ENCODE measurements at places on chromosomes 16 and 17.
A peak's percentile ranks its signal among the peaks of the same experiment; 100 is the strongest.

DNA sequence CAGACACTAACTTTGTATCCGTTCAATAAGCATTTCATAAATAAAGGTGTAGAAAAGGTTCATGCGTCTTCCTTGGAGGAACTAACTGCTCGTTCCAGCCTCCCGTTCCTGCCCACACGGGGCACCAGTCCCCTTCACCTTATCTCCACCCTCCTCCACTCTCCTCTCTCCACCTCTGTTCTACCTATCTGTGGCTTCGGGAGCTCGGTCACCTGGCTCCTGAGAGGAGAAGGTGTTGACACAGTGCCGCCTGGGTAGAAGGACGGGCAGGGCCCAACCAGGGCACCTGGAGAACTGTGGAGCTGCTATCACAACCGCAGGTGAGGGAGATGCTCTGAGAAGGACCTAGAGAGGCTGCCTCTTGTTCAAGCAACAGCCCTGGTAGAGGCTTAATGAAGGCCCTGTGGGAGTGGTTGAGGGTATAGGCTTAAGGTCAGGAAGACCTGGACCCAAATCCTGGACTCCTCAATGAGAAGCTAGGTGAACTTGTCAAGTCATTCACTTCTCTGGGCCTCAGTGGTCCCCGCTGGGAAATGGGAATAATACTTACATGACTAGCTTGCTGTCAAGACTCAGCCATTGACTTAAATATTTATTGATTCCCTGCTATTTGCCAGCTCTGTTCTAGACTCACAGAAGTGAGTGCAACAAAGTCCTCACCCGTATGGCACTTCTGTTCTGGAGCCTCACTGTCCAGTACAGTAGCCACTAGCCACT is 9.6 kb upstream of the MINK1 start:
- DNase-seq = no peak

DNA sequence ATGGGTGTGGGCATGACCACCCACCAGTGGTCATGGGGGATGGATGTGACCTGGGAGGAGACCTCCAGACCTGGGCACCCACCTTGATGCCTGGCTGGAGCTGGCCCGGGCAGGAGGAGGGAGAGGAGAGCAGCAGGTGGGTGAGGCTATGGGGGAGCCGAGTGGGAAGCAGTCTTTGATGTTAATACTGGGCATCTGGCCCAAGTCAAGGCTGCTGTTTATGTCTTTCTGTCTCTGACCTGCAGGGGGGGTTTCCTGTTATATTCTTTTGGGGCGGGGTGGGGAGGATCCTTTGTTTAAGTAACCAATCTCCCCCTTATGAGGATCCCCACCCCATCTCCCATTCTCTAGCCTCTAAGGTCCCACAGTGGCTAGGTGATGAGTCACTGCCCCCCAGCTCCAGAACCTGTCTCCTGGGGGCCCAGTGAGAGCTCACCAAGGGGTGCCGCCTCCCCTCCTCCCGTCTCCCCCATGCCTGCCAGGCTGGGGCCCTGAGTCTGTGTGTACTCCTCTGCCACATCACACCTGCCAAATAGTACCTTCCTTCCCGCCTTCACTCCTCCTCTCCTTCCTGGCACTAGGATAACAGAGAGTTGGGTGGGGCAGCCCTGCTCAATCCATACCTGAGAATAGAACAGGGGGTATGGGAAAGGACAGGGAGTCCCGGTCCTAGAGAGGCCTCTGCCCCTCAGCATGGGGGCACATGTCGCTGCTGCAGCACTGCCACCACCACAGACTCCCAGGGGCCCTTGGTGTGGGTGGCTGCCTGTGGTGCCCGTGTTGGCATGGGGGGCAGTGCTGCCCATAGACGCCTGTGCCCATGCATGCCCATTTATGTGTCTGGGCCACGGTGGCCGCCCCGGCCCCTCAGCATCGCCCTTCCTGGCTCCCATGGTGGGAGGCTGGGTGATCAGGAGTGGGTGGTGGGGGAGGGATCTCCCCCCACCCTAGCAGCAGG is 7.3 kb downstream of the THRA start:
- DNase-seq = peak; percentile 27

- no peak for DNase-seq
Observed at GRCh38 chr17:81132770-81133723, 32.3 kb upstream of the PVALEF start.

- DNase-seq = no peak
Observed at GRCh38 chr16:4523686-4524085, 14.9 kb downstream of the CDIP1 start.

GRCh38 chr17:67628580-67629013 is 89.1 kb upstream of the NOL11 start:
- no peak for DNase-seq

DNA sequence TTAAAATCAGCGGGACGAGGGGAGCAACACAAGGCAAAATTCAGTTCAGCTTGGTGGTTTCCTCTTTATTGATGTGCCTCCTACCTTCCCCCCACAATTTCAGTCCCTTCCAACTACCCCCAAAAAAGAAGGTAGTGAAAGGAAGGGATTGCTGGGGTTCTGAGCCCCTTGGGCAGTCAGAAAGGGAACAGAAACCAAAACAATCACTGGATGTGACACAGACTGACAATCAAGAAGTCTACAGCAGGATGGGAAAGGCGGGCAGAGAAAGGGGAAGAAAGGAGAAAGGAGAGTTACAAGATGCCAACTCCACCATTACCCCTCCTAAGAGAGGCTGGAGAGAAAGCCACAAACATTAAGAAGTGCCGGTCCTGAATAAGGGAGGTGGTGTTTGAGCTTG is 1.1 kb upstream of the PHF23 start:
- no peak for DNase-seq

DNA sequence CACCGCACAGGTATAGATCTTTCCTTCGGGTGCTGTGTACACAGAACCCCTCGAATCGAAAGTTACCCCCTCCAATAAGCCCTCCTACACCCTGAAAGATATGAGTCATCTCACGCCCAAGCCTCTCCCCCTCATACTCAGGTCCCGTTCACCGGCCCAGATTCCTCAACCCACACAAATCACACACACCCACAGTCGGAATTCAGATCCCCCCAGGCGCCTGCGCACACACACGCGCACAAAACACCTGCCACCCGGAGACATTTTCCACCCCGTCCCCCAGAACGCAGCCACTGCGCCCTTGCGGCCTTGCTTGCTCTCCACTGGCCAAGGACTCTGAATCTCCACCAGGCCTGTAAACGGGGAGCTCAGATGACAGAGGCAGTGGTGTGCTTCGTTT is 4.9 kb downstream of the JPH3 start:
- no peak for DNase-seq

GRCh38 chr17:49051269-49051668 is 54.1 kb downstream of the IGF2BP1 start:
- no peak for DNase-seq

DNA sequence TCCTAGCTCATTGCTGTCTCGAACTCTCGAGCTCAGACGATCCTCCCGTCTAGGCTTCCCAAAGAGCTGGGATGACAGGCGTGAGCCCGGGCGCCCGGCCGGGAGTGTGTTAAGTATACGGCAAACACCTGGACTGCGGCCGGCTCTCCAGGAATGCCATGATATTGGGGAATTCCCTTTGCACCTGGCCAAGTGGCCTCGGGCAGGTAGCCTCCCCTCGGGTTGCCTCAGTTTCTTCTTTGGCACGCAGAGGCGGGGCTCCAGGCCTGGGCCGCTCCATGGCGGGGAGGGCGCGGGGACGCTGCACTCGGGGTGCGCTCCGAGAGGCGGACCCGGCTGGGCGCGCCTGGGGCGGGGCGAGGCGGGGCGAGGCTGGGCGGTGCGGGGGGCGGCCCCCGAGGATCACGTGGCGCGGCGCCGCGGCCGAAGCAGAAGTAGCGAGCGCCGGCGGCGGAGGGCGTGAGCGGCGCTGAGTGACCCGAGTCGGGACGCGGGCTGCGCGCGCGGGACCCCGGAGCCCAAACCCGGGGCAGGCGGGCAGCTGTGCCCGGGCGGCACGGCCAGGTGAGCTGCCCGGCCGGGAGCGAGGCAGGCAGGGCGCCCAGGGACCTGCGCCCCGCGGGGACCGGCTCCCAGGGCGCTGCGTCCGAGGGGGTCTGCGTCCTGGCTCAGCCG is at the start of gene PLCG2:
PLCG2 (plus strand) TSS at position 431 of the 675 bp plus-strand sequence. CDS start 6,699 bp downstream, outside the sequence.
- DNase-seq = peak; percentile 74

- DNase-seq = no peak
Observed at GRCh38 chr17:41178341-41178740, 320 bp upstream of the KRTAP4-2 start.

DNA sequence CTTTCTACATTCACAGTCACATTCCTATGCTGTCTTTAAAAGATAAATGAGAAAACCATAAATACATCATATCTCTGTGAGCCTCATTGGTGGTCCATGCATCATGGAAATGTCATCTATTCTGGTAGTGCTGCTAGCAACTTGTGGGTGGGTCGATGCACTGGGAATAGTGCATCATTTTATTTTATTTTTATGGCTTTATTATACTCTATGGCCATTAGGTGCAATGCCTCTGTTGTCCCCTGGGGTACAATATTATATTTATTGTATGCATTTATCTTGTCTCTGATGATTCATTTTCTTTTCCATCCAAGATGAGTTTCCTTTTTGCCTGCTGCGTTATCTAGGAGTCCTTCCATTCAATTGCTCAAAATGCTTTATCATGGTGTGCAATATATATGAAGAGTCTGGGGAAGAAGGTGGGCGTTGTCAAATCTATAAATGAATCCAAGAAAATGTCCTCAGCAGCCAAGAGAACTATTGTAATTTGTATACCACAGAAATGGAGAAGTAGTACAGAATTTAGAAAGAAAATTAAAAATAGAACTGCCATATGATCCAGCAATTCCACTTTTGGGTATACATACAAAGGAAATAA is 324.0 kb downstream of the KCNJ2 start:
- DNase-seq = no peak

DNA sequence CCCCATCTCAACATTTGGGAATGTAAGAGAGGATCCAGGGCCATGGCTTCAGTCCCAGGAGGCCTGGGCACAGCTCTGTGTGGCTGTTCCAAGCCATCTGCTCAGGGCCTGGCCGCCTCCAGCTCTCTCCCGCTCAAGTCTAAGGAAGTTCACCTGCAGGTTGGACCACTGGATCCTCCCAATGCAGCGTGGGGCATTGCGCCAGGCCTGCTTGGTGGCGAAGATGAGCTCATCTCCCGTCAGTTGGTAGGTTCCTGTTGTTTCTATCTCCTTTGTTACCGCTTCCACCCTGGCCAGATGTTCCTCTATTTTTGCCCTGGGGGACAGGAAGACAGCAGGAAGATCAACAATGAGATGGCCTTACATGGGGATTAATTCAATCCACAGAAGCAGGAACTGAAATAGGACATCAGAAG is 17.5 kb downstream of the NOS2 start:
- no peak for DNase-seq

DNA sequence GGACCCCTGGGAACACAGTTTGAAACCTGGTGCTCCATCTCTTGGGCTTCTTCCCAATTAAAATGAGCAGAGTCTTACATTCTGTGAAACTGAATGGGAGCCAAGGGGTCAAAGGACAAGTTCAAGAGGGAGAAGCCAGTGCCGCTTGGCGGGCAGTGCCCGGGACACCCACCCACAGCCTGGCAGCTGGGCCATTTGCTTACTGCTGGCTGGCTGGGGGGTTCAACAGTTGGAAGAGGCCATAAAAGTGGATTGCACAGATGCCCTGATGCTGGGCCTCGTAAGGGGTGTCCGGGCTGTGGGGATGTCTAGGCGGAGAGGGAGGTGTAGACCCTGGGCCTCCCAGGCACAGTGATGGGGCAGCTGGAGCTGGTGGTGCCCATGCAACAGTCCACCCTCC is 52.1 kb downstream of the CMIP start:
- no peak for DNase-seq

DNA sequence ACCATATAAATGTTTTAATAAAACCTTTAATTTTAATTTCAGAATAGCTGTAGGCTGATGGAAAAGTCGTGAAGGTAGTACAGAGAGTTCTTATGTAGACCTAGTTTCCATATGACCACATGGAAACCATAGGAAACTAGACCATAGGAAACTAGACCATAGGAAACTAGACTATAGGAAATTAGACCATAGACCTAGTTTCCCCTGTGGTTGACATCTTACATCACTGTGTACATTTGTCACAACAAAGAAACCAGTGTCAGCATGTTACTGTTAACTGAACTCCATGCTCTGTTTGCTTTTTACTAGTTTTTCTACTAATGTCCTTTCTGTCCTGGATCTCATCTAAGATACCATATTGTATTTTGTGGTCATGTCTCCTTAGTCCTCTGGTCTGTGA is 14.6 kb downstream of the NUDT7 start:
- no peak for DNase-seq

GRCh38 chr17:34730816-34731215 is 151.4 kb downstream of the TMEM132E start:
- DNase-seq = no peak

DNA sequence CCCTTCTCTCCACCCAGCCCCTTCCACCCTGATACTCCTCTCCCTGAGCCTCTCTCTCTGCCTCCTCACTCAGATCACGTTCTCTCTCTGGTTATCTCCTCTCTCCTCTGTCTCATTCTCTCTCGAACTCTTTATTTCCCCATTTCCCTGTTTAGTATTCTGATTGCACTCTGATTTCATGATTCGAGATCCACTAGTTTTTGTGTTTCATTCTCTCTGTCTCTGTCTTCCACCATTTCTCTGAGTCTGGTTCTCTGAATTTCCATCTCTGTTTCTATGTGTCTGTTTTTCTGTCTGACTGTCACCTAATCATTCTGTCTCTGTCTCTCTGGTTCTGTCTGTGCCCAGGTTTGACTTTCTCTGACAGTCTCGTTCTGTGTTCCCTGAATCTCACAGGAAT is 2.0 kb downstream of the SEZ6L2 start:
- DNase-seq = no peak

- DNase-seq = no peak
Observed at GRCh38 chr17:82938873-82939620, 99.2 kb upstream of the ZNF750 start.

DNA sequence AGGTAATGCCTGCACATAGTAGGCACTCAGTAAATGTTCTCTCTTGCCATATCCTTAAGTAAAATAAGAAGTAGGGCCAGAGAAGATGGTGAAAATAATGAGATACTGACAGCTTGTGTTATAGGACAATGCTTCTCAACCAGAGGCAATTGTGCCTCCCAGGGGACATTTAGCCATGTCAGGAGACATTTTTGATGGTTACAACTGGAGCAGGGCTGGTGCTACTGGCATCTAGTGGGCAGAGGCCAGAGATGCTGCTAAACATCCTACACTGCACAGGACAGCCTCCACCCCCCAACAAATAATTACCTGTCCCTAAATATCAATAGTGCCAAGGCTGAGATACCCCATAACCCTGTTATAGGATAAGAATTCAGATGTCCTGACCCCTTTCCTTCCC is 1.7 kb downstream of the RAD51D start:
- DNase-seq = peak; percentile 35

DNA sequence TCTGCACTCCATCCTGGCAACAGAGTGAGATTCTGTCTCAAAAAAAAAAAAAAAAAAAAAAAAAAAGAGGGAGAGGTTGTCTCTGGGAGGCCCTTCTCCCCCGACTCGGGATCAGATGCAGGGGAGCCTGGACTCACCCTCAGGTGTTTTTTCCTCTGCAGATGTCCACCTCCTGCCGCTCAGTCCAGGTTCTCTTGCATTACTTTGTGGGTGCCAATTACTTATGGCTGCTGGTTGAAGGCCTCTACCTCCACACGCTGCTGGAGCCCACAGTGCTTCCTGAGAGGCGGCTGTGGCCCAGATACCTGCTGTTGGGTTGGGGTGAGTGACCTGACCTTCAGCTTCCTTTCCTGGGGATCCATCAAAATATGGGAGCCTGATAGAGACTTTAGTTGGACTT is 34.1 kb downstream of the GLP2R start:
- no peak for DNase-seq

GRCh38 chr17:46908068-46908737 is 14.8 kb upstream of the GOSR2 start:
- DNase-seq = no peak

Measured in activated naive CD4-positive, alpha-beta T cell treated with Interleukin-2 at 50 U/mL for 16 hours (primary cell).